Anterior cingulate cortex (tissue), 58 donors: ENCODE measurements at places on chromosomes 12 and 14.

- DNase-seq: no peak
These were observed 699 bp upstream of the CD69 start for GRCh38 chr12:9761419-9761781.

DNA sequence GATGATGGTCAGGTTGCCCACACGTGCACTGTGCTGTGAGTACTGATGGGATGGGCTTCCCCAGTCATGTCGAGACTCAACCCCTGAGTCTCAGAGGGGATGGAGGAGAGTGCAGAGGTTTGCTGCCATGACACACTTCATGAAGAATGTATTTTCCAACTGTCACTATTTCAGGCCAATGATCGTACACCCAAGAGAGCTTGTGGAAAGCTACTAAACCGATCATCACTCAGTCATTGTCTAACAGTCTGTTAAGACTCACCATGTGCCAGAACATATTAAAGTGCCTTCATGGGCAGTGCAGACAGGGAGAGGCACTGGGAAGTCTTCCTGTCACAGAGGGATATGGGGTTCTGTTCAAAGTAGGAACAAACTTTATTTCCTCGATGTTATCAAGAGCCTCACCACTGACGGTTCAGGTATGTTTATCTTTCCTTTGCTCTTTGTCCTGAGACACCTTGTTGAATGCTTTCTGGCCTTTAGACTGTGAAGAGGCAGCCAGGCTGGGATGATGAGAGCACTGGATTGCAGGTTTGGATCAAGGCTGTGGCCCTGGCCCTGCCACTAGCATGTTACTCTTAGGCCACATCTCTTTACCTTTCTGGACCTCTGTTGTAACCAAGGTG lies 41.6 kb upstream of the NTF3 start:
- no peak for DNase-seq

DNA sequence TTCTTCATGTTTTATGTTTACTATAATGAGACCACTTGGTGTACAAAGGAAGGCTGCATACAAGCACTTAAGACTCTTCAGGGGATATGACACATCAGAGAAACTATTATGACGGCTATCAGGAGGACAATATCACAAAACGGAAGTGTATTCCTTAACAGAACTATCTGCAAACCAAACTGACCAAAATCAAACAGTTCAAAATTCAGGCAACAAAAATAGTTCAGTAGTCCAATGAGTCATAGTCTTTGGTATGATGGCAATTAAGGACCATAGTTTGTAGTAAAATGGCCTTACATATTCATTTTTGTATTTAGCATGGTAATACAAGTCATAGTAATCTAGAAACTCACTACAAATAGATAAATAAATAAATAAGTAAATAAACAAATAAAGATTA lies 1638.7 kb upstream of the SEL1L start:
- DNase-seq: no peak

- no peak for DNase-seq
These were observed 626 bp downstream of the LHX5 start for GRCh38 chr12:113470871-113471618.

- DNase-seq: no peak
These were observed 128.4 kb downstream of the DAD1 start for GRCh38 chr14:22460461-22461195.

DNA sequence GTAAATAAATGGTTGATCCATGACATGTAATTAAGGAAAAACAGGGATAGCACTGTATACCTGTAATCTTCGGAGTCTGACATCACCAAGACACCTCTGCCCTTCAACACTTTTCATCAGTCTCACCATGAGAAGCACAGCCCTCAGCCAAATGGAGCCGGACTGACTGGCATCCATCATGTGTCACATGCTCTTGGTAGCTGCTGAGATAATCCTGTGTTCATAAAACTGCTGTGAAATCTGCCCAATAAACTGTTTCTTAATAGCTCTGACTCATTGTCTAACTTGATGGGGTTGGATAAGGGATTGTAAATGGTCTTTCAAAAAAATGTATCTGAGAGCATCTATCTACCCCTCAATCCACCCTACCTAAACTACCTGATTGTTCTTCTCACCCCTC lies 33.6 kb downstream of the KCNH5 start:
- no peak for DNase-seq

DNA sequence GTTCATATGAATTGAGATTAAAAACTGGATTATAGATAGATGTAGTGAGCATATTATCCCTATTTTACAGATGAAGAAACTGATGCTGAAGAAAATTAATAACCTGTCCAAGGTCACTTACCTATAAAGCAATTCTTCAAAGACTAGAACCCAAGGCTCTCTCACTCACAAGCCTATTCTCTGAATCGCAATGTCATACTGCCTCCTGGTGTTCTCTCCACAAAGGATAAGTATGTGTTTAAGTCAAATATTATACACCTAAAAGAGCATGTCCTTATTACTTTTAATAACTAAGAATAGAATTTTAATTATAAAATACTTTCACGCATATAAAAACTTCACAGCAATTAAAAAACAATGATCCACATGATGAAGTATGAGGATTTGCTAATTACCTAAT lies 721.3 kb upstream of the USP15 start:
- DNase-seq: no peak

- no peak for DNase-seq
These were observed 10.5 kb downstream of the SERPINA6 start for GRCh38 chr14:94312481-94313246.

- no peak for DNase-seq
These were observed 400 bp upstream of the NDUFA12 start for GRCh38 chr12:95003921-95004272.

DNA sequence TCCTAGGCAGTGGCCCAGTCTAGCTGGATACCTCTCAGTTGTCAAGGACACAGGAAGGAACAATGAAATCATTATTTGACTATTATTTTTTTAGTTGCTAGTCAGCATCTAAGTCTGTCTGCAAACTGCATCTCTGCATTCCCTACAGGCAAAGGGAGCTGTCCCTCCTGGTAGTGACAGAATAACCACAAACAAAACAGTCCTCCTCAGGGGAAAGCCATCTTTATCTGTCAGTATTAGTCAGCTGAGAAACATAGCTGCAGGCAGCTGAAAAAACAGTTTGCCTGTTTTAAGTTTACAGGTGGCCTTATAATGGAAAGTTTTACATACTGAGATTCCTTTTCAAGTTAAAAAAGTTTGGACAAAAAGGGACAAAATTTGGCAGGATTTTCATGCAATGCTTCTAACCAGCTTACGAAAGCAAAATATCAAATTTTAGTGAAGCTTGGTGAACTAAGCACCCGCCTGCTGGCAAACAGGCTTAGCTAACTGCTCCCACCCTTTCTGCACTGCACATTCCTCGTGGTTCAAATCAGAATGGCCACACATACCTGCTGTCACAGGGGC lies 29.5 kb downstream of the SLC25A21 start:
- no peak for DNase-seq

DNA sequence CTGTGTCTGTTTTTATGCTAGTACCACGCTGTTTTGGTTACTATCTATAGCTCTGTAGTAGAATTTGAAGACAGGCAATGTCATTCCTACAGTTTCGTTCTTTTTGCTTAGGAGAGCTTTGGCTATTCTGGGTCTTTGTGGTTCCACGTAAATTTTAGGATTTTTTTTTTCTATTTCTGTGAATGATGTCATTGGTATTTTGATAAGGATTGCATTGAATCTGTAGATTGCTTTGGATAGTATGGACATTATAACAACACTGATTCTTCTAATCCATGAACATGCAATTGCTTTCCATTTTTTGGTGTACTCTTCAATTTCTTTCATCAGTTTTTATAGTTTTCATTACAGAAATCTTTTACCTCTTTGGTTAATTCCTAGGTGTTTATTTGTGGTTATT lies 345.2 kb downstream of the TMEM121 start:
- no peak for DNase-seq

- DNase-seq: peak; percentile 72
These were observed 1.4 kb downstream of the BAZ1A start for GRCh38 chr14:34873589-34874385.

GRCh38 chr14:93926873-93927799 lies at the start of gene FAM181A:
FAM181A (plus strand) TSS chr14:93927344; CDS start chr14:93928286, 942 bp downstream.
- DNase-seq: peak; percentile 45

GRCh38 chr12:6200256-6201212 lies at the start of gene CD9:
CD9 (plus strand) TSS chr12:6200400; CDS start chr12:6200500, 100 bp downstream.
- DNase-seq: no peak

DNA sequence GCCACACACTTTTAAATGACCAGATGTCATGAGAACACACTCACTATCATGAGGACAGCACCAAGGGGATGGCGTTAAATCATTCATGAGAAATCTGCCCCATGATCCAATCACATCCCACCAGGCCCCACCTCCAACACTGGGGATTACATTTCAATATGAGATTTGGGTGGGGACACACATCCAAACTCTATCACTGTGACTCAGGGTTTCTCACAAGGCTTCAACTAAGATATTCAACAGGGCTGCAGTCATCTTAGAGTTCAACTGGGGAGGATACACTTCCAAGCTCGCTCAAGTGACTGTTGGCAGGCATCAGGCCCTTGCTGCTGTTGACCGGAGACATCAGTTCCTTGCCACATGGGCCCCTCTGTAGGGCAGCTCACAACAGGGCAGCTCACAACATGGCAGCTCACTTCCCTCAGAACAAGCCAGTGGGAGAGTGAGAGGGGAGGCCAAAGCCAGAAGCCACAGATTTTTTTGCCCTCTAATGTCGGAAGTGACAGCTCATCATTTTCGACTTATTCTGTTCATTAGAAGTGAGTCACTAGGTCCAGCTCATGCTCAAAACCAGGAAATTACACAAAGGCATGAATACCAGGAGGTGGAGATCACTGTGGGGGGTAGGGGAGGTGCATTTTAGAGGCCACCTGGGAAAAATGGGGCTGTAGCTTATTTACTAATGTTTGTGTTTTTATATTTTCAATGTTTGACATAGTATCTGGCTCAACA lies 50.8 kb upstream of the PTHLH start:
- DNase-seq: no peak

GRCh38 chr12:128178565-128178964 lies 88.4 kb upstream of the TMEM132C start:
- DNase-seq: no peak

- no peak for DNase-seq
These were observed 1.0 kb downstream of the CD9 start for GRCh38 chr12:6201213-6201608.

- DNase-seq: no peak
These were observed 64.3 kb downstream of the APOBEC1 start for GRCh38 chr12:7601406-7601805.

- DNase-seq: no peak
These were observed 118.2 kb downstream of the ZFP36L1 start for GRCh38 chr14:68674538-68675232.

DNA sequence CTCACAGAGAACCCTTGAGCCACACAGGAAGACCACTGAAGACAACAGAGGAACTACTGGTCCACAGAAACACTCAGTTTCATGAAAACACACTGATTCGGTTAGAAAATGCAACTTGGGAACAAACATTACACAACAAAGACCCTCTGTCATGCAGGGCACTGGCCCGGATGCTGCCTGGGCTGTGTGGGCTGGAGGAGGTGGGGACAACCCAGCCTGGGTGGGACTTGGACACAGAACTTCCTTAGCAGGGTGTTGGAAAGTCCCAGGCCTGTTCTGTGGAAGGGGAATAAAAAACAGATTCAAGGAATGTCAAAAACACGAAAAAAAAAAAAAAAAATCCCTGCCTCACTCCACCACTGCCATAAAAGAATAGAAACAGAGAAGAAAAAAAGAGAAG lies 181.0 kb downstream of the MON2 start:
- DNase-seq: peak; percentile 12

GRCh38 chr14:44108601-44109000 lies 398.5 kb downstream of the FSCB start:
- no peak for DNase-seq

DNA sequence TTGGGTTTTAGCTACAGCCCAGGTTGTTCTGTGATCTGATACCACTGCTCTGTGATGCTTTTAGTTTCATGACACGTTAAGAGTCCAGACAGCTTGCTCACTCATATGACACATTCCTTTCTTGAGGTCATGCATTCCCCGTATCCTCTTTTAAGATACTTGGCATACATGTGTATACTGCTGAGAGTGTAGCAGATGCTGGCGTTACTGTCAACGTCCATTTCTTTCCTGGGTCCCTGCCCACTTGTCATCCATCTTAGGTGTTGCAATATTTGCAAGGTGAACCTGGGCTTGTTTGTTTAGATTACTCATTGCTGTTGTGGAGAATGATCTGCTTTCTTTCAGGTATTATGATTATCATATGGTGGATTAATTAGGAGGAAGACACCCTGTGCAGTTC lies 9.1 kb upstream of the EMP1 start:
- no peak for DNase-seq

DNA sequence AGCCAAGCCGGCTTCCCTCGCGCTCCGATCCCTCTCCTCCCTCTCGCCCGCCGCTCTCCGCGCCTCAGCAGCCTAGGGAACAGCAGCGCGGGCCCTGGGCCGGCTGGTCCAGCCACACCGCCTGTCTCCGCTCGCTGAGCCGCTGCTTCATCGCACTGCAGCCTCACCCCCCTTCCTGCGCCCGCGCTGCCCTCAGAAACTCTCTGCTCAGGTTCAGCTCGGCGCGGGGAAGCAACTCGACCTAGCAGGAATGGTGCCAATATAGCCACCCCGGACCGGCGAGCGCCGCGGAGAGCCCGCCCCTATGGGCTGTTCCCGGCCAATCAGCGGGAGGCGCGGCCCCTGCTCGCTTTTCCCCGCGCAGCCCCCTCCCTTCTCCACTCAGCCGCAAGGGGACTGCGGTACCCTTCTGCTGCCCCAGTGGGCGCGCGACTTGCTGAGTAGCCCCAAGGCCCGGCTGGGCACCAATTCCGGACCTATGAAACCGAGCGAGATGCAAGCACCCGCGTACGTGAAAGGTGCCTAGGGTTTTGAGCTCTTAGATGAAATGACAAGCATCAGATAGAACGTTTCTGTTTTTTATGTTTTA lies at the start of gene ADAMTS20:
Gene ADAMTS20, minus strand, starts transcription at position 233 of the 589 bp plus-strand sequence. CDS start 282 bp downstream, outside the sequence.
- no peak for DNase-seq

DNA sequence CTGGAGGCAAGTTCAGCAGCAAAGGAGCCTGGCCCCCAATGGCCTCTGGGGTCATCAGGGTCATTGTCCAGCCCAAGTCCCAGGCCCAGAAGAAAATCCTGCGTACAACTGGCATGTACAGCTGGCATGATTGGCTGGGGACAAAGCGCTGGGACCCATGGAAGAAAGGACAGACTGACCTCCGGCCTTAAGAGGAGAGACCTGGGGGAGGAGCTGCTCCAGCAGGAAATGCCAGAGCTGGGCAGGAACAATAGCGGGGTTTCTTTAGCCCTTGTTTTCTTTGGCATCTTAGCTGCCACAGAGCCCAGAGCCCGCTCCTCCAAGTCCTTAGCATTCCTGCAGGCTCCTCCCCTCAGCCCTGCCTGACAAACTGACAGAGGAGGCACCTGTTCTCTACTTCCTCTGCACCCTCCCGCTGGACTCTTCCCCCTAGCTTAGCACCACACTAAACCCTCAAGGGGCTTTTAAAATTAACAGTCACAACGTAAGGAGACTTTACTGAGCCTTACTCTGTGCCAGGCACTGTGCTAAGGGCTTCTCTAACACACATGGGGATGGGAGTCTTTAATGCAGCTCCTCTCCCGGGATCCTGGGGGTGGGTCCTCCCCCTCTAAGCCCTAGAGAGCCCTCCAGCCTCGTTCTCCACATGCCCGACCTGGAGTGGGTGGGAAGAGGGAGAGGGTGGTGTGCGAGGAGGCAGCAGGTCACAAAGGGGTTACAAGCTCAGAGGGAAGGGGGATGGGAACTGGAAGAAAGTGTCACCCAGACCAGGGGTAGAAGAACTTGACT lies 1.8 kb upstream of the AQP5 start:
- DNase-seq: no peak
